Karpas-422 (cell line): ENCODE measurements at places on chromosomes 11 and 22.

DNA sequence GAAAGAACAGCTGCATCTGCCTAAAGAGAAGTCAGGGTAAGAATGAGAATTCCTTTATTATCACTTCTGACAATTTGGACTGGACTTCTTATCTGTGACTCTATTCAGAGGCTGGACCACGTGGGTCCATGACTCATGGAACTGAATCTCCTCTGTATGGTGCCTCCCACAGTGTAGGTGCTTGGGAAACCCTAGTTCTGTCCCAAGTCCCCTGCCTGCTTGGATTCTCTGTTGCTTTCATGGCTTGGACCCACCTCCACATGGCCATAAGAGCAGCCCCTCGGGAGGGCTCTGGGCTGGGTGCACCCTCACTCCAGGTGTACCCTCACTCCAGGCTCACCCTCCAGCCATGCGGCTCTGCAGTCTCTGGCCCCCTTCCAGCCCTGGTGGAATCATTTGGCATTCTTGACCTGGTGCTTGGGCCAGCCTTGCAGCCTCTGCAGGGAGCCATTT, 153.4 kb downstream of the CACNA1I start:
- H3K36me3 ChIP-seq = no peaks in the 10 kb centered on the region
- H3K27ac ChIP-seq = no peak overlapping the region
- H3K4me1 ChIP-seq = peaks cover 5% of the 10 kb centered on the region
- no peak for DNase-seq
- no peaks in the 10 kb centered on the region for H3K27me3 ChIP-seq
- no peak overlapping the region for H3K4me3 ChIP-seq

GRCh38 chr11:61587541-61587941, 6.7 kb upstream of the SYT7 start:
- DNase-seq = no peak
- H3K36me3 ChIP-seq = no peaks in the 10 kb centered on the region
- no peaks in the 10 kb centered on the region for H3K27me3 ChIP-seq
- H3K4me3 ChIP-seq = no peak overlapping the region

DNA sequence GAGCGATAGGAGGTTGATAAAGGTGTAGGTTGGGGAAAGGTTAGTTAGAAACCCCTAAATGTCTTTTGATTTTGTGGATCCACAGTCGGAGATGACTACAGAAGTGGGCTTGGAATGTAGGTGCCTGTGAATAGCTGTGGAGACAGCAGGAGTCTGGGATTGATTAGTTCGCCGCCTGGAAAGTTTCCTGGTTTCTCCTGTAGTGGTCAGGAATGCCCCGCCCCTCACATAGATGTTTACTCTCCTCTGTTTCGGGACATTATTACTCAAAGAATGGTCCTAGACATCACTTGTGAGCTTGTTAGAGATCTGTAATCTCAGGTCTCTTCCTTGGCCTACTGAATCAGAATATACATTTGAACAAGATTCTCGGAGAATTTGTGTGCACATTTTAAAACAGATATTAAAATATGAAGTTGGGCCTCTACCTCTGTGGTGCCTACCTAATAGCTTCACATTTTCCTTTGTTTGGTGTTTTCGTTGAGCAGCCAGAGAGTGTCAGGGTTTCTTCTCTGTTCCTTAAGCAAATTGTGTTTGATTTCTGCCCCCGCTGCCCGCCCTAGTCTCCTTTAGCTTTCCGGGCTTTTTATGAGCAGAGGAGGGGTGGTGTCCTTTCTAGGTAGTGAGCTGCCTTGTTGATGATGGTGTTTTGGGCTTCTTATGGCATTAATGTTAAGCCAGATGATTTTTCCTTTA, 89.4 kb downstream of the PPP6R3 start:
- no peak overlapping the region for H3K4me3 ChIP-seq
- H3K27ac ChIP-seq = no peak overlapping the region
- peaks cover 31% of the 10 kb centered on the region; the same call in 1 of the 2 replicates for H3K36me3 ChIP-seq
- no peak for DNase-seq

DNA sequence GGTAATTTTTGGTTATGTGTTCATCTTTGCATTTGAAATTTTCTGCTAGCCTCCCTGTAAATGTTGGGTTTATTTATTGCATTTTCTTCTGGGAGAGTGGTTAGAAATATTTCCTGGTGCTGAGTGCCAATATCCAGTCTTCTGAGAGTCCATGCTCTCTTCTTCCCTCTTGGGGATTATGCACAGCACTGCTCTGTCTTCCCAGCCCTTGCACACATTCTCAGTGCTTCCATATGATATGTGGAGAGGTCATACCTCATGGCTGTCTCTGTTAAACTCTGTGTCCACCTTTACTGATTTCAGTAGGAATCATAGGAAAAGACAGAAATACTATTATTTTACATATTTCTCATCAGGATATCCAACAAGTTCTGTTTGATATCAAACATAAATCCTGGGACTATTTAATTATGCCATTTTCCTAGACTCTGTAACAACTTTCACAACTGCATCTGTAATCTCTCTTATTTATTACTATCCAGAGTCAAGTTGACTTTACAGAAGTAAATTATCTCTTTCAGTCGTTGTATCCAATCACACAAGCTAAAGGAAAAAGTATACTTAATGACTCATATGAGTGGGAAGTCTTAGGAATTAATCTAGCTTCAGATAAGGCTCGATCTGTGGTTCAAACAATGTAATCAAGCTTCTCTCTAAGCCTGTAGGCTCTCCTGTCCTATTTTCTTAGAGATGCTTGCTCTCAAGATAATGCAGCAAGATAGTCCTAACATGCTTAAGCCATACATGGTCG, 2.7 kb upstream of the NXPE1 start:
- H3K27ac ChIP-seq = no peak overlapping the region
- H3K4me1 ChIP-seq = no peaks in the 10 kb centered on the region
- no peaks in the 10 kb centered on the region for H3K27me3 ChIP-seq
- no peak overlapping the region for H3K4me3 ChIP-seq
- no peaks in the 10 kb centered on the region for H3K36me3 ChIP-seq

DNA sequence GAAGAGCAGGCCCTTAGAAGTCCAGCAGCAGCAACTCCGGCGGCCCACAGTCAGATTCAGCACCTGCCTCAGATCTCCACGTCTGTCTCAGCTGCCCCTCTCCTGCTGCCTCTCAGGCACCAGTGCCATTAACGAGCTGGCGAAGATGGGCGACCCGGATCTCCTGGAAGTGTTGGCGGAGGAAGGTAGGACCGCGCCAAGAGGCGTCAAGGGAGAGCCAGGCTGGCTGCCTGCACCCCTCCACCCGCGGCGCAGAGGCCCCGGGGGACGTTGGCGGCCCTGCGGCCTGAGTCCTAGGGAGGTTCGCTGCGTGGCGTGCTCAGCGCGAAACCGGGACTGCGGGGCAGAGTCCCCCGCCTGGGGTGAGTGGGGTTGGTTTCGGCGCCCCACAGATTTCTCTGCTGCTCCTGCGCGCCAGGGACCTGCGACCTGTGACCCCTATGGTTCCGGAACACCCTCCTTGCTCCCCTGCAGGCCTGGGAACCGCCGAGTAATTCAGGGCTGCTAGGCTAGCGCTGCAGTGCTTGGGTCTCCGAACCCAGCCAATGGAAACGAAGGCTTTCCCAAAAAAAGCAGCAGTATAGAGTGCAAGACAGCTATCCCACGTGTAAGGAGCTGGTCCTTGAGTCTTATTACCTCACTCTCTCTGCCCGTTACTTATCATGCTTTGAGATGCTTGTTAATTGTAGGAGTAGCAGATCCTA, 615 bp downstream of the ANO5 start:
- no peaks in the 10 kb centered on the region for H3K4me1 ChIP-seq
- DNase-seq = no peak
- no peak overlapping the region for H3K27ac ChIP-seq
- no peaks in the 10 kb centered on the region for H3K36me3 ChIP-seq
- H3K27me3 ChIP-seq = no peaks in the 10 kb centered on the region

DNA sequence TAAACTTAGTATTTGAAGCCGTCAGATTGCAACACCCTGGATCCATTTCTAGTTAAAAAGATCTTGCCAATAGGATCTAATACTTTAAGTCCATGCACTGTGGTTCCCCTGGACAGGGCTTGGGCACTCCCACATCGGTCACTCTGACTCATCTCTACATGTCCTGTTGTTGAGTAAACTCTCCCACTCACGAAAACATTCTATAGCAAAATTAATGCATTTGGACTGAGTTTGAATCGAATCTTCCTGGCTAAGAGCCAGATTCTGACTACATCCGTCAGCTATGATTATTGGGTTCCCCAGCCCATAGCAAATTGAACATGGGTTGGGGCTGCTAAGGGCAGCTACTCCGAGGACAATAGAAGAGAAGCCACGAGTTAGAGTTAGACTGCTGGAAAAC, 182.1 kb upstream of the SORL1-AS1 start:
- H3K27me3 ChIP-seq = no peaks in the 10 kb centered on the region
- H3K36me3 ChIP-seq = peaks cover 19% of the 10 kb centered on the region
- H3K4me1 ChIP-seq = no peaks in the 10 kb centered on the region
- no peak overlapping the region for H3K27ac ChIP-seq
- H3K4me3 ChIP-seq = no peak overlapping the region

DNA sequence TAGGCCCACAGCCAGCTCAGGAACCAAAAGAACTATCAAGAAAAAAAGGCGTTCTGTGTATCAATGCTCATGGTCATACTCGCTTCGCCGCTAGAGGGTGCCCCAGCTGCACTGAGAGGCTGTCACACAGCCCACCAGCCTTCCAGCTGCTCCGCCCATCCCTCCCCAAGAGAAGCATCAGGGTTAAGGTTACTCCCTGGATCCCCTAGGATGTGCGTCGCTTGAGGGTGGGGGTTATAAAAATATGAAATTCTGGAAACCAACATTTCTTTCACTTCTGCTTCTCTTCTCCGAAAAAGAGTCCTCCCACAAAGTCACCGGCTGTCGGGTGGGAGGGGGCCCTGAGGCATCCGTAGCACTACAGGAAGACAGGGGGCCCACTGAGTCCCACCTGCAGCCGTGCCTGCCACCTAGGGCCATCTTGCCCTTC, 1.7 kb downstream of the CBX6 start:
- no peaks in the 10 kb centered on the region for H3K27me3 ChIP-seq
- peak overlapping the region; percentile 98 for H3K4me3 ChIP-seq
- peak; percentile 94 for DNase-seq
- H3K27ac ChIP-seq = no peak overlapping the region
- peaks cover 26% of the 10 kb centered on the region for H3K36me3 ChIP-seq

- DNase-seq = no peak
- H3K27ac ChIP-seq = no peak overlapping the region
- no peaks in the 10 kb centered on the region for H3K27me3 ChIP-seq
- H3K4me1 ChIP-seq = no peaks in the 10 kb centered on the region
These were observed 5.4 kb downstream of the TMPRSS13 start for GRCh38 chr11:117923773-117924172.

- no peaks in the 10 kb centered on the region for H3K36me3 ChIP-seq
- no peak for DNase-seq
- no peak overlapping the region for H3K4me3 ChIP-seq
- H3K4me1 ChIP-seq = no peaks in the 10 kb centered on the region
These were observed 55.9 kb downstream of the KCNC1 start for GRCh38 chr11:17790453-17790852.

GRCh38 chr22:41394012-41394356, 12.2 kb downstream of the TEF start:
- H3K27me3 ChIP-seq = no peaks in the 10 kb centered on the region
- DNase-seq = no peak
- no peaks in the 10 kb centered on the region for H3K4me1 ChIP-seq
- H3K27ac ChIP-seq = no peak overlapping the region

DNA sequence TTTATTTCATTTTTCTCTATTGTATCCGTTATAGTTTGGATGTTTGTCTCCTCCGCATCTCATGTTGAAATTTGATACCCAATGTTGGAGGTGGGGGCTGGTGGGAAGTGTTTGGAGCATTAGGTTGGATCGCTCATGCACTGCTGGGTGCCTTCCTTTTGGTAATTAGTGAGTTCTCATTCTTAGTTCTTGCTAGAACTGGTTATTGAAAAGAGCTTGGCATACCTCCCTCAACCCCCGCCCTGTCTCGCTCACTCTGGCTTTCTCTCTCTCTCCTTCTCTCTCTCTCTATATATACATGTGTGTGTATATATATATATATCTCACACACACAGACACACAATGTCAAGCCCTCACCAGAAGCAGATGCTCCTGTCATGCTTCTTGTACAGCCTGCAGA, 978.7 kb downstream of the DLG2 start:
- no peak overlapping the region for H3K4me3 ChIP-seq
- H3K36me3 ChIP-seq = no peaks in the 10 kb centered on the region
- H3K4me1 ChIP-seq = no peaks in the 10 kb centered on the region
